GM12892 (cell line): ENCODE measurements at places on chromosomes 11 and 22.

DNA sequence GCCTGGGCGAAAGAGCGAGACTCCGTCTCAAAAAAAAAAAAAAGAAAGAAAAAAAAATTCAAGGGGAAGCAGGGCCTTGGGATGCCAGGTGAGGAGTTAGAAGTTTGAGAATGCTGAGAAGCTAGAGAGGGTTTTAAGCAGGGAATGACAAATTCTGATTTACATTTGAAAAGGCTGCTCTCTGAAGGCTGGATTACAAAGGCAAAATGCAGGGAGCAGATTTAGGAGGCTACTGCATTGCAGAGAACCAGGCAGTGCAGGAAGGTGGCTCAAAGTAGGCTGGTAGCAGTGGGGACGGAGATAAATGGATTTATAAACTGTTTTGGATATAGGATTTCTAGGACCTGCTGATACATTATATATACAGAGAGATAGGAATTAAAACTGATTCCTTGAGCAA, 66.6 kb downstream of the KCNC1 start:
- DNase-seq, result no peak

GRCh38 chr22:48494256-48494967, 1333.3 kb downstream of the BRD1 start:
- no peak for DNase-seq

DNA sequence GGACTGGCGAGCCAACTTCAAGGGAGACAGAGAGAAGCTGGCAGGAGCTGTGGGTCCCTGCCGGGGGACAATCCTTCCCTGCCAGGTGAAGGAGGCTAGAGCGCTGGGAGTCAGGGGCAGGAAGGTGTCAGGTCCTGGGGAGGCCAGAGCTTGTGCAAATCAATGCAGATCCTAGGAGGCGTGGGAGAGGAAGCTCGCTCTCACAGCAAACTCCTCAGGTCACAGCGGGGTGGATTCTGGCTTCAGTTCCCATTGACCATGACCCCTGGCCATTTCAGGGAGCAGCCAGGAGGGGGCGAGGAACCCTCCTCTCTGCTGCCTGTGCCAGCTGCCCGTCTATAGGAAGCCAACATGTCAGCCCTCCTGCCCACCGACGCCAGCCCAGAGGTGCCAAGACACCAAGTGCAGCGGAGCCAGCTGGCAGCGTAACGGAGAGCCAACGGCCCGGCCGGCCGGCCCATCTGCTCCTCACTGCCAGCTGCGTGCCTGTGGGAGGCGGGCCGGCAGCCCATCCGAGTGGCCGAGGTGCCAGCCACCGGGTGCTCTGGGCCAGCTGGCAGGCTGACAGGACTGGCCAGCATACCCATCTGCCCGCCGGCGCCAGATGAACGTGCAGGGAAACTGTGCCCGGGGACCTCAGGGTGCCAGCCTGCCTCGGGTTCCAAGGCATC, 374.8 kb downstream of the MIAT start:
- no peak for DNase-seq

- DNase-seq, result no peak
Measured at GRCh38 chr11:112797648-112798293, 163.4 kb upstream of the NCAM1 start.

GRCh38 chr11:66341502-66342126, 3.3 kb downstream of the BRMS1 start:
- DNase-seq, result no peak

GRCh38 chr22:41562461-41562860, 1.7 kb downstream of the CSDC2 start:
- DNase-seq, result no peak

- DNase-seq, result no peak
Measured at GRCh38 chr11:134560566-134561330, 148.7 kb upstream of the B3GAT1 start.

DNA sequence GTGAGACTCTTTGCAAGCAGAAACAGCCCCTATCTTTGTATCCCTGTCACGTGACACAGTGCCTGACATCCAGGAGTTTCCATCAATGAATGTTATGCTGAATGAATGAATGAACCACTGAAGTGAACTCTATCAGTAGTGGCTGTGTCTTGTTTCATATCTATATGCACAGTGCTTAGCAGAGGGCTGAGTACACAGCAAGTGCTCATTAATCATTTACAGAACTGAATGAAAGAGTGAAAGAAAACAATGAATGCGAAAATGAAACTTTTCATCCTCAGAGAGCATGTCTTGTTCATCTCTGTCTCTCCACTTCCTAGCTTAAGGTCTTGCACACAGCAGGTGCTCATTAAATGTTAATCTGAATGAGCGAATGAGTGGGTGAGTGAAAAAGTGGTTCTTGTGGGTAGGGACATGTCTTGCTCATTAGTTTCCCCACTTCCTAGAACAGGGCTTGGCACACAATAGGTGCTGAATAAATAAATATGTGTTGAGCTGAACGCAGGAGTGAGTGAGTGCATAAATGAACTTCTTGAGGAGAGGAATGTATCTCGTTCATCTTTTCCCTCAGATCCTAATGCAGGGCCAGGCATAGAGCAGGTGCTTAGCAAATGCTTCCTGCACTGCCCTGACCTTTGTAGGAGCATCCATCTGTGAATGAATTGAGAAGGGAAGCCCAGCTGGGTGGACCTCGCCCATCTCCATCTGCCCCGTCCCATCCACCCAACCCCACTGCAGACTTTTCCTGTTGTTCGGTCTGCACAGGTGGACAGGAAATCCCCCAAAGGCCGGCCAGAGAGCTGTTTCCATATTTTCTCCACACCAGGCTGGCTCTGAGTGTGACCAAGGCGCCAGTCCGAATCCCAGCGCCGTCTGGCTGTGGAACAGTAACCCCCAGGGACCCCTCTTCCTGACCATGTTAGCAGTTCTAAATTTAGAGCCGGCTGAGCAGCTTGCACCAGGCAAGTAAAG, 113.4 kb upstream of the CRYBB3 start:
- DNase-seq, result no peak

DNA sequence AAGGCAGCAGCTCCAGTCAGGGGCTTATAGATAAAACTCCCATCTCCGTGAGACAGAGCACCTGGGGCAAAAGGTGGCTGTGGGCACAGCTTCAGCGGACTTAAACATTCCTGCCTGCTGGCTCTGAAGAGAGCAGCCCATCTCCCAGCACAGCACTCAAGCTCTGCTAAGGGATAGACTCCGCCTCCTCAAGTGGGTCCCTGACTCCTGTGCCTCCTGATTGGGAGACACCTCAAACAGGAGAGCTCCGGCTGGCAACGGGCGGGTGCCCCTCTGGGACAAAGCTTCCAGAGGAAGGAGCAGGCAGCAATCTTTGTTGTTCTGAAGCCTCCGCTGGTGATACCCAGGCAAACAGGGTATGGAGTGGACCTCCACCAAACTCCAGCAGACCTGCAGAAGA, 279.4 kb downstream of the LARGE1 start:
- DNase-seq, result no peak

GRCh38 chr11:47258317-47258902, 614 bp downstream of the NR1H3 start:
- no peak for DNase-seq

DNA sequence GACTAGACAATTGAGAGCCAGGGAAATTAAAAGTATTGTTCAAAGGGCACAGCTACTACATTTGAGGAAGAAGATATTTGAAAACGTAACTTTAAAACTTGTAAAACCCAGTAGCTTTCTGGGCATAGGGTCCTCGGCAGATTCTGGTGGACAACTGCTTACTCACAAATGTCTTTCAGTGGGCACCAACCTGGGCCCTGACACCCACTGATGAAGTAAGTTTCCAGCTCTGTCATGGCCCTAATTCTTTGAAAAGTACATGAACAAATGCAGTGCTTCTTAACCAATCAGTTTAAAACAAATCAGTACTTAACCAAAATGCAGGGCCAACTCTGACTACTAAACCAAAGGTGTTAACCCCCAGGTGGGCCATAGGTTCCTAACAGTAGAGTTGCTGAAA, 1170.1 kb downstream of the LRRC4C start:
- DNase-seq, result no peak

DNA sequence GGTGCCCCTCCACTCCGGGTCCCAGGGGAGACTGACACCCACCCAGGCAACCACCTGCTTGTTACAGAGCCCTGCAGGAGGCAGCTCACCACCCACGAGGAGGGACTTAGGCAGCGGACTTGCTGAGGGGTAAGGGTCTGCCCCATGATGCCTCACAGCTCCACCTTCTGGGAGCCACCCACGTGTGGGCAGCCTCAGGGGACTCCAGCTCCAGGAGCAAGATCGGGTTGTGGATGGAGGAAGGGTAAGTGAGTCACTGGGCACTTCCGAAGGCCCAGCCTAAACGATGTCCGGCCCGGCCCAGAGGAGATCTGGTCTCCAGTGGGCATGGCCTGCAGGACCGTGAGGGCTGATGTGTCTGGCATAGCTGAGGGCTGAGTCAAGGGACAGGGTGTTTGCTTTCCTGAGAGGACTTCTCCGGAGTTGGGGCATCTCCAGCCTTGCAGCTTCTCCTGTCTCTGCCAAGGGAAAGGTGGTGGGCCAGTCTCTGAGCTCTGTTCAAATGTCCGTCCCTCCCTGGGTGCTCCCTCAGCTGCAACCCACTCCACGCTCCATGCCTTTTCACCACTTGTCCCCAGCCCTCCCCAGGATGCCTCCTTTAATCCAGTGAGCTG, 32.3 kb upstream of the P2RY2 start:
- DNase-seq, result no peak

DNA sequence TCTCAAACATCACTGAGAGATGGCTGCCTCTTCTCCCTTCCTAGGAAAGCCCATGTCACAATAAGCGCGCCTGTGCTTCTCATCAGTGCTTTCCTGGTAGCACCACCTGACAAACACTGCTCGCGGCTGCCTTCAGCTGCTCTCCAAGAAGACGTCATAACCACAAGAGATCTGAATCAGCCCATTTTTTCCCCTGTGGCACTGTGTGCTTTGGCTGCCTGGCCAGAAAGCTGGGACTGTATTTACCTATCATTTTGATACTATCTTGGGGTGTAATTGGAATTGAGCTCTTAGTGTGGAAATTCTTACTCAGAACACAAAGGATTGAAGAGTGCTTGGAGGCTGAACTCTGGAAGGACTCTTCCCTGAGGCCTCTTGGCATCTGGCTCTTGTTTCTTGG, 50.3 kb upstream of the EHF start:
- no peak for DNase-seq

- no peak for DNase-seq
Measured at GRCh38 chr11:19632499-19632834, 80.2 kb upstream of the NAV2 start.
